ENCODE measurements at places on chromosomes 1 and 21.

DNA sequence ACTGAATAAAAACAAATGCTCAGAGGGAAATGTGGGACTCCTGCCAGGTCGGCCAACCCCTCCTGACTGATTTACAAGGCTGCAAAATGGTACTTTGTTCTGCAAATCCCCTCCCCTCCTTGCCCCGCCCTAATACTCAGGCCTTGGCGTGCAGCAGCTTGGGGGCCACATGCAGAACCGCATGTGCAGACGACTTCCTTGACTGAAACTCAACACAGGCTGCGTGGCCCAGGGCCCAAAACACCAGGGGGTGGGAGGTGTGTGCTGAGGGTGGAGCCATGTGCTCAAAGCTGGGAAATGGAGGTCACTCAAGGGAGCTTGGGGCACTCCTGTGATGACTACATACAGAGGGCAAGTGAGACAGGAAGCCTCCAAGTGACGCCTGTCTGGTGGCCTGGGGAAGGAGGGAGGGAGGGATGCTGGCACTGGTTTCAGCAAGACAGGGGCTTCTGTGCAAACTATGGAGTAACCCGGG lies 87.2 kb downstream of the MRPL37 start:
- peak; percentile 9 for DNase-seq

GRCh38 chr1:246427611-246428010 lies 79.5 kb downstream of the SMYD3 start:
- no peak for DNase-seq

DNA sequence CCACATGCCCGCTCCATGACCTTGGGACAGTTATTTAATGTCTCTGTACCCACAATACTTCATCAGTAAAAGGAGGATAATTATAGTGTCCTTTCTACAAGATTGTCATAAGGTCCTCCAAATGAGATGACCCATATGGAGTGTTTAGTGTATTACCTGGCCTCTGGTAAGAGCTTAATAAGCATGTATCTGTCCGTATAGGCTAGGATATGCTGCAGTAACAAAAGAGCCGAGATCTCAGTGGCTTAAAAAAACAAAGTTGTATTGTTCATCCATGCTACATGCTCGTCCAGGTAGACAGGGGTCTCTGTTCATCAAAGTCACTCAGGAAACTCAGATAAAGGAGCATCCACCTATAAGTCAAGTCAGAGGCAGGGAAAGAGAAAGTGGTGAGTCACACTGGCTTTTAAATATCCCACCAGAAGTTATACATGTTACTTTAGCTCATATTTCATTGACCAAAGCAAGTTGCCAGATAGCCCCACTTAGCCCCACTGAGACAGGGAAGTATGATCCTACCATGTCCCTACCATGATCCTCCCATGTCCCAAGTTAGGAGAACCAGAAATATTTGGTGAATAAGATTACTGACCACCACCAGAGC lies 53.0 kb upstream of the KAZN start:
- no peak for DNase-seq

DNA sequence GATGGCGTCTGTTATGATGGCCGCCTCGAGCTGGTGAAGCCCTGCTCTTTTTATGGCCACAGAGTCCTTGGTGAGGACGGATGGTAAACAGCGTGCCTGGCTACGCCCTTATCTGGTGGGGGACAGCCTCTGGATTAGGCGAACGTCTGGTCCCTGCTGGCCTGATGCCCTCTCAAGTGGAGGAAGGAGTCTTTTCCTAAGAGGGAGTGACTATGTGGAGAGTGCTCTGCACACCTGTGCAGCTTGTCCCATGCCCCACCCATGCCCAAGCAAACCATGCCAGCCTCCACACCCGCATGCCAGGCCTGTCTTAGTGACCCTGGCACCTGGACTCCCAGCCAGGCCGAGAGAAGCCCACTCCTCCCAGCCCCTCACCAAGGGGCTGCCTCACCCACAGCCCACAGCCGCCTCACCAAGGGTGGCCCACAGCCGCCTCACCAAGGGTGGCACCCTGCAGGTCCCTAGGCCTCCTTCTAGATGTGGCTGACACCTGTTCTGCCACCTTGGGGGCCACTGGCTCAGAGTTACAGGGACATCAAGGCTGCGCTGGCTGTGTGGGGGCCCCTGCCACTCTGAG lies 40.2 kb downstream of the WNT9A start:
- no peak for DNase-seq

- no peak for DNase-seq
Observed at GRCh38 chr1:20663365-20663764, 2.2 kb upstream of the DDOST start.

GRCh38 chr1:93093332-93094006 lies 14.4 kb downstream of the MTF2 start:
- no peak for DNase-seq

GRCh38 chr1:2447276-2448097 lies 28.6 kb upstream of the PLCH2 start:
- no peak for DNase-seq

- DNase-seq = no peak
Observed at GRCh38 chr1:235734335-235734734, 84.8 kb upstream of the GNG4 start.

- no peak for DNase-seq
Observed at GRCh38 chr21:25670726-25671125, 31.7 kb downstream of the JAM2 start.

All from CD8-positive, alpha-beta memory T cell (primary cell).